ENCODE measurements at places on chromosomes 11 and 22.

- no peak for DNase-seq
Measured at GRCh38 chr22:49021131-49021925, 806.3 kb downstream of the BRD1 start.

DNA sequence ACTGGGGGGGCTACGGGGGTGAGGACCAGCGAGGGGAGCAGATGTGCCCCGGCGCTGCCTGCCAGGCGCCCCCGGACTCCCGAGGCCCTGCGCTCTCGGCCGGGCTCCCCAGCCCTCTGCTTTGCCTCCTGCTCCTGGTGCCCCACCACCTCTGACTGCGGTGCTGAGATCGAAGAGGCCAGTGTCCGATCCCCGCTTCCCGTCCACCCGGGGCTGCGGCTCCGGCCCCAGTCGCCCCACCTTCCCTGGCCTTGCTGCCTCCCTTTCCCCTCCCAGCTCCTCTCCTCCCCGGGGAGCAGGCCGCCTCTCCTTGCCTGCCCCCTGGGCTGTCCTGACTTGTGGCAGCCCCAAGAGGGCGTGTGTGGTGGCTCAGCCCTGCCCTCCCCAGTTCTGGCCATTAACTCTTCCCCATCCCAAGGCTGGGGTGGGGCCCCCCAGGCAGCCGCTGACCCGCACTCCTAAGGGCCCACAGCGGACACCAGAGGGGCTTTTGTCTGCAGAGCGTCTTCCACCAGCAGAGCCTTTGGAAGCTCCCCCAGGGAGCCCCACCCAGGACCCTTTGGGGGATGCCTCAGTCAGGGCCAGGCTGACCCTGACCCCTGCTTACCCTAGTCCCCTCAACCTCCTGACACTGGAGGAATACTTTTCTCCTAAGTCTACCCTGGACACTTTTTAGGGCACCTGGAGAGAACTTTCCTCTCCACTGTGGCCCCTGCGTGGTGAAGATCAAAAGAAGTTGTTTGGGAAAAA, 16.6 kb downstream of the RTN4RL2 start:
- no peak for DNase-seq

DNA sequence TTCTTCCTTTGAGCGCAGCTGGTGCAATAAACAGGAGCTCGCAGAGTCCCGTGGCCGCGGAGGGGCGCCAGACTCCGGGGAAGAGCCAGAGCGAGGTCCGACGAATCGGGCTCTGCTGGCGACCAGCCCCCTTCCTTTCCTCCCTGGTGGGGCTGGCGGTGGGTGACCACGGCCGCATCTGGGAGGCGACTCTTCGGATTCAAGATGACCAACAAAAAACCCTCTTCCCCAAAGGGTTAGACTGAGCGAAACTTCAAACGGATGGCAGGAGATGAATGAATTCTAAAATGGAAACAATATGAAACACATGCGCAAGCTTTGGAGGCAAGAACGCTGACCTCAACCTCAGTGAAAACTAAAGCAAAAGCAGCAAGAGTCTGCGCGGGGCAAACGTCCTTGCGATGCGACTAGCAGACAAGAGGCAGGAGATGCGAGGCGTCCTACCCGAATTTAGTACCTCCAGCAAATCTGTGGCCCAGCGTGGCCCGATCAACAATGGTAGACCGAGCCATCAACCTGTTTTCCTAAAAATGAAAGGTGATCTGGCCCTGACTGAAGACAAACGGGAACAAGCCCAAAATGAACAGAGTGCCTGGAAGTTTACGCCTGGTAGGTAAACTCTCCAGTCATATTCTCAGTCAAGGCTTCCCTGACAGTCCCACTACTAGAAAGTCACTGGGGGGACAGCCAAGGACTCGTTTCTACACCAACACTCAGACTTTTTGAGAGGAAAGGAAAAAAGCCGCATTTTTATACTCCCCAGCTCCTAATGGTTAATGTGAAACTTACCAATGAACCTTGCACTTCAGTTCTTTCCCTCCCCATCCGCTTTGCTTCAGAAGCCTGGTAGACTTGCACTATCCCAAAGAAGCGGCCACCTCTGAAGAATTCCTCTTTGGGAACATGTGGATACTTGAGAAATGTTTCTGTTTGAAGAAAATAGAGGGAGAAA, 11.6 kb downstream of the MMP3 start:
- no peak for DNase-seq

DNA sequence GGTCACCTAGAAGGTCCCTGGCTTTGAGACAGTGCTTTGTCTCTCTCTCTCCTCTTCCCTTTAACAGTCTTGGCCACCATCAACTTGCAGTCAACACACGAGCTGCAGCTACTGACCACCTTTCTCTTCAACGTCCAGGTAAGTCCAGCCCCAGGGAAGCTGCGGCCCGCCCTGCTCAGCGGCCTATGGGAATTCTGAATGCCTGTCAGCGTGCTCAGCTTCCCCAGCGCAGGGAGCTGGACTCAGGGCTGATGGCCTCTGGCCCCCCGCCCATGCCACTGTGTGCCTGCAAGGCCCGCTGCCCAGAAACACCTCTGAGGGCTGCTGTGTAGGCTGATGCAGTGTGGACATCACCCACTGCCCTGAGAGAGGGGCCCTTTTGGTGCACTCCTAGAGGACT, 32.5 kb downstream of the GLB1L2 start:
- DNase-seq, result no peak

DNA sequence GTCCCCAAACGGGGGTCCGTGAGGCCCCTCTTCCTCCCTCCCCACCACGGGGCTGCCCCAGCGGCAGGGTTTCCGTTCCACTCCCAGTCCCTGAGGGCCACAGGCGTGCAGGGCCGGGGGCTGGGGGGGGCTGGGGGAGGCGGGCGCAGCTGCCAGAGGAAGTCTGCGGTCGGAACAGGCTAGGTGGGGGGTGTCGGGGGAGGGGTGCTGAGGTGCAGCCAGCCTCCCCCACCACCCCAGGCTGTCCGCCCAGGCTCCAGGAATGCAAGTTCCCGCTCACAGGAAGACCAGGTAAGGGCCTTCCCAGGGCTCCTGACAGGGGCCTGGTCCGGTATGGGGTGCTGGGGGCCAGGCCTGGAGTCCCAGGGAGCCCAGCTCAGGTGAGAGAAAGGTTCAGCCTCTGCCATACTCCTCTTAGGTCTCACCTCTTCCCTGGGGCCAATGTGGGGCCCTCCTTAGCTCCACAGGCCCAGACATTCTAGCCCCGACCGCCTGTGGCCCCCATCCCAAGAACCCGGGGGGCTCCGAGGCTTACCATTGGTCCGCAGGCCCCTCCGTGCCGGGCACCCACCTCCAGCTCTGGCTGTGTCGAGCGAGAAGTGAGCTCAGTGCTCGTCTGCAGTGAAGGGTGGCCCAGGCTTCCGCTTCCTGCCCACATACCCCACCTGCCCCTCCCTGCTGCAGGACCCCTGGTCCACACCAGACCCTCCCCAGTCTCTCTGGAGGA, at the start of gene PTPRCAP:
TSS of gene PTPRCAP (minus strand) at position 601 of the 727 bp plus-strand sequence. CDS start at position 538, 63 bp downstream.
- DNase-seq, result peak; percentile 87

DNA sequence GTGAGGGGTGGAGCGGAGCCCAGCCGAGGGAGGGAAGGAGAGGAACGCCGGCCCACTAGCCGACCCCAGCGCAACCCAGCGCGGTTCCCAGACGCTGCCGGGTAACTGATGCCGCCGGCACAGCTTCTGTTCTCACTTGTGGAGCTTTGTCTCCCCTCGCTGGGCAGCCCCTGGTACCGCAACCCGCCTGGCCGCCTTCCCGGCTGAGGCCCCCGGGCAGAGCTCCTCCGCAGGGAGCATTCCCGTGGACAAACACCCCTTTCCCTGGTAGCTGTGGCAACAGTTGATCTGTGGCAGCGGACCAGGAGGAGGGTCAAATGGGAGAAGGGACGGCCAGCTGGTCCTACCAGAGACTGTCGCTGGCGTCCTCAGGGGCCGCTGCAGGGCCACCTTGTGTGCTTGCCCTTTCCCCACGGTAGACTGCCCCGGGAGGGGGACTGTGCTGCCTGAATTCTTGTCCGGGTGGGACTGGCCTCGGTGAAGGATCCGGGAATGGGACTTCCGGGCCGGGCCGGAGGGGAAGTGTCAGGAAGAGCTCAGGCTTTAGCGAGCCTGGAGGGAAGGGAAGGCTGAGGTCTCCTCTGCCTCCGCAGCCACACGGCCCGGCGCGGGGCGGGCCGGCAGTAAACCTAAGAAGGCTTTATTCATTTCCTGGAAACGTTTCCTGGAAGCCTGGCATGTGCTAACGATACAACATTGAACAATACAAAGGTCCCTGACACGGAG, 468.0 kb downstream of the OPCML start:
- no peak for DNase-seq

DNA sequence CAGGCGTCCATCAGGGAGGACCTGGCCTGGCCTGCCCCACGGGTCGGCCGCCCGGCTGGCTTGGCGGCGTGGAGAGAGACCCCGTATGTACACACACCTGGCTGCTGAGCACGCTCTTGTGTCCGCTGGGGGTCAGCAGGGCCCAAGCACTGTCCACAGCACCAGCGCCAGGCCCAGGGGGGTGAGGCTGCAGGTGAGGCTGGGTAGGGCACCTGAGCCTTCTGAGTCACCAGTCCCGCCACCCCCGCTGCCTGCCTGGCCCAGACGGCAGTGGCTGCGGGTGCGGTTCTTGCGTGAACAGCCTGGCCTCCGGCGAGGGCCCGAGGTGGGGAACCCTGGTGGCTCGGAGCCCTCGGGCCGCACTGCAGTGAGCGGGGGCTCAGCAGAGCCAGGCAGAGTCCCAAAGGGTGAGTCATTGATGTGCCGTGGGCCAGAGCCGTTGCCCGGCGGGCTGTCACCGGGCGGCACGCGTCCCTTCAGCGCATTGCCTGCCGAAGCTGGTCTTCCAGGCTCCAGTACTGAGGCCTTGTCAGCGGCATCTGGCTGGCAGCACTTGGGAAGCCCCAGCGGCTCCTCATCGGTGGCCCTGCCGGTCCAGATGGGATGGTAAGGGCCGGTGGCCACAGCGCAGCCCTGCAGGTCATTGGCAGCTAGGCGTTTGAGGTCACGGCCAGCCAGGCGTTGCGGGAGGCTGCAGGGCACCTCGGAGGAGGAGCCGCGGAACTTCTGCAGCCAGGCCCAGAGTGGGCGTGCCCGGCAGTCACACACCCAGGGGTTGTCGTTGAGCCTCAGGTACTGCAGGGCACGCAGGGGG, 26.3 kb downstream of the RTN4R start:
- no peak for DNase-seq

- no peak for DNase-seq
Measured at GRCh38 chr11:68840661-68841653, 759 bp downstream of the CPT1A start.

GRCh38 chr11:20088397-20089225, 71.7 kb downstream of the DBX1 start:
- no peak for DNase-seq

DNA sequence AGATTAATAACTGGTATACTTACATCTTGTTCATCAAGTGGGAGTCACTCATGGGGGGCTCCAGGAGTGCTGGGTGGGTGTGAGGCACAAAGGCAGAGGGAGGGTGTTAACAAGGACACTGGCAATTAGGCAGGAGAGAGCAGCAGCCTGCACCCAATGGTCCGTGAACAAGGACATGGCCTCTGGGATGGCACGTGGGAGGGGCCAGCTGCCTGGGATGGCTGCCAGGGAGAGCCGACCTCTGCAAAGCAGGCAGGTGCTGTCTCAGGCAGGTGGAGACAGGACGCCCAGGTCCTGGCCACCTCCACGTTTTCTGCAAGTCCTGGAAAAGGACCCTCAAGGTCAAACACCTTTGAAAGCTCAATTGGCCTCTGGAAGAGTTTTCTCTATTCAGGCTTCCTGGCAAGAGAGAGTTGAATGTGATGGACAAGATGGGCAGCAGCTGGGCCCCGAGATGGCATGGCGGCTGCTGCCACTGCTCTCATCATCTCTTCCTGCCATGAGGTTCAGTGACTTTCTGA, 257.1 kb downstream of the BUD13 start:
- DNase-seq, result no peak

DNA sequence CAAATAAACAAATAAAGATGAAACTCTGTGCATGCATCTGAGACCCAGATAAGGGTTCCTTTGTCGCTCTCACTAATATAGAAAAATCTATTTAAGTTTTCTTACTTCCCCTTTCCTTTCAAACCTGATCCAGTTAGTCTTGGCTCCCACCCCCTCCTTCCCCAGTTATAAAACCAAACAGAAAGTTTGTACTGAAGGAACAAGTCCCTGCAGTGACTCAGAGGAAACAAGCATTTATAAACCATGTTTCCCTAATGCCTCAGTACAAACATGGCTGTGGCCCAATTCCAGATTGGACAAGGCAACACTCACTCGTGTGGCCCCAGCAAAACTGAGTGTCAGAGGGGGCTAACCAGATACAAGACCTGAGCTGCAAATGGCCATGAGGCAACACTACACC, 65.5 kb upstream of the ARHGAP20 start:
- DNase-seq, result no peak

DNA sequence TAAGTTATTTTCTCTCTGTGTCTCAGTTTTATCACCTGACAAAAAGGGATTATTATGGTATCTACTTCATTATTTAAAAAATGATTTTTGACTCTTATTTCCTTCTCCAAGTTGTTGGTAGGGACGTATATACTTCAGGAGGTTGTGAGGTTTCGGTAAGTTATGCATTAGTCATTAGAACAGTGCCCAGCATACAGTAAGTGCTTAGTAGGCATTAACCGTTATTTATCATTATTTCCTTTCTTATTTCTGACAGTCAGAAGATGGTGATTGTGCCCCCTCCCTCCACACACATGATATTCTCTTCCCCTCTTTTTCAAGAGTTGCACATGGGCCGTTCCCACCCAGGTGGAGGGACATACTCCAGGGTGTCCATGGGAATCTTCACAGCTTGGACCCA, 36.1 kb downstream of the SLCO2B1 start:
- no peak for DNase-seq

DNA sequence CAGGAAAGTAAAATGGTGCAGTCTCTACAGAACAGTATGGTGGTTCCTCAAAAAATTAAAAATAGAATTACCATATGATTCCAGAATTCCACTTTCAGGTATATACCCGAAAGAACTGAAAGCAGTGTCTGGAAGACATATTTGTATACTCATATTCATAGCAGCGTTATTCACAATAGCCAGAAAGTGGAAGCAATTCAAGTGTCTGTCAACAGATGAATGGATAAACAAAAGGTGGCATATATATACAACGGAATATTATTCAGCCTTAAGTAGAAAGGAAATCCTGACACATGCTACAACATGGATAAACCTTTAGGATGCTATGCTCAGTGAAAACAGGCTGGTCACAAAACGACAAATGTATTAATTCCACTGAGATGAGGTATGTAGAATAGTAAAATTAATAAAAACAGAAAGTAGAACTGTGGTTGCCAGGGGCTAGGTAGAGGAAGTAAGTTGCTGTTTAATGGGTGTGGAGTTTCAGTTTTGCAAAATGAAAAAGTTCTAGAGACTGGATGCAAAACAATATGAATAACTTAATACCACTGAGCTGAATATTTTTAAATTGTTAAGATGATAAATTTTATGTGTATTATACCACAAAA, 14.5 kb downstream of the SAA1 start:
- DNase-seq, result no peak

DNA sequence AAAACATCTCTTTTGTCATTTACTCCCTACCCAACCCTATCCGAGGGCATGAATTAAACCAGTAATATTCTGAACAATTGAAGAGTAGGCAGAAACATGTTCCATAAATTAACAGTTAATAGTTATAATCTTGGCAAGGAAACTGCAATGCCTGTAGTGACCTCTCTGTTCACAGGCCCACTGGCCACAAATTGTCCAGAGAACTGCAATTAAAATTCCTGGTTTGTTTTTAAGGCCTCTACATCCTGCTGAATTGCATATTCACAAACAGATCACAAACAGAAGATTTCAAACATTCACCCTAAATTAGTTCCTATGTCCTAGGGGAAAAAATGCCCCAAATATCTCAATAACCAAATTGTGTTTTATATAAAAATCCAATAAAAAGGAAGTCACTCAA, 143.2 kb upstream of the TRPC6 start:
- no peak for DNase-seq
